Endothelial cell (in vitro differentiated cells): ENCODE measurements at places on chromosomes 3 and 15.

- no peak for DNase-seq
Observed at GRCh38 chr15:64782751-64783150, 7.4 kb upstream of the RBPMS2 start.

GRCh38 chr15:70293591-70294470 lies 196.1 kb upstream of the TLE3 start:
- no peak for DNase-seq

- no peak for DNase-seq
Observed at GRCh38 chr3:58722561-58722960, 56.0 kb upstream of the FAM3D start.

GRCh38 chr15:101060576-101061551 lies 141.7 kb downstream of the LRRK1 start:
- no peak for DNase-seq

- no peak for DNase-seq
Observed at GRCh38 chr15:68536331-68537095, 42.3 kb upstream of the CORO2B start.

GRCh38 chr15:60672400-60672799 lies 193.5 kb upstream of the ICE2 start:
- no peak for DNase-seq

DNA sequence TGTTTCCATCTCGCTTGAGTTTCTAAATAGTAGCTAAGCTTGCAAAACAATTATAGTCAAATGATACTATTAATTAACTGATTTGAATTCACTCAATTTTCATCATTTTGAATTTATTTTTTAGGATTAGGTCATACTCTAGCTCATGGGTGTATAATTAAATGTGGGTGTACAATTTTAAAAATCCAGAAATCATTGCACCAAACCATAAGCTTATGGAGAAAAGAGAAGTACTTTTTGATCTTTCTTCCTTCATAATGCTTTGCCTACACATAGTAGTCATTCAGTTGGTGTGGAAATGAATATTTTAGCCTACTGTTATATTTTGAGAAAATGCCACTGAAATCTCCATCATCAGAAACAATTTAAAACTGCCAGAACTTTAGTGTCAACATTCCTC lies 175.1 kb downstream of the CD47 start:
- DNase-seq = no peak
